ENCODE measurements at places on chromosomes 2 and 18.

DNA sequence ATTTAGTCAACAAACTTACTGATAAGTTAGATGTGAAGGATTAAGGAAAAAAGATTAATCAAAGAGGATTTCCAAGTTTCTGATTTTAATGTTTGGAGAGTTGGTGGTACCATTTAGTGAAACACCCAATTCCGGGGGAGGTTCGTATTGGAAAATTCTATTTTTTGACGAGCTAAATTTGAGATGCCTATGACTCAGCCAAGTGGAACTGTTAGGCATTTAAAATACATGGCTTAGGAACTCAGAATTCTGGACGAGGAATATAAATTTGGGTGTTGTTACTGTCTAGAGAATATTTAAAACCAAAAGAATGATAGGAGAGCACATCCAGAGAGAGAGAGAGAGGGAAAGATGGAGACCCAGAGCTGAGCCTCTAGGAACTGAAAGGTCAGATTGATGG lies 103.6 kb downstream of the TMX3 start:
- no peak for DNase-seq

- peak; percentile 98 for DNase-seq
Observed at GRCh38 chr2:188975497-188976102, 1.4 kb downstream of the COL3A1 start.

- peak; percentile 80 for DNase-seq
Observed at GRCh38 chr2:160109939-160110673, 47.7 kb upstream of the PLA2R1 start.

DNA sequence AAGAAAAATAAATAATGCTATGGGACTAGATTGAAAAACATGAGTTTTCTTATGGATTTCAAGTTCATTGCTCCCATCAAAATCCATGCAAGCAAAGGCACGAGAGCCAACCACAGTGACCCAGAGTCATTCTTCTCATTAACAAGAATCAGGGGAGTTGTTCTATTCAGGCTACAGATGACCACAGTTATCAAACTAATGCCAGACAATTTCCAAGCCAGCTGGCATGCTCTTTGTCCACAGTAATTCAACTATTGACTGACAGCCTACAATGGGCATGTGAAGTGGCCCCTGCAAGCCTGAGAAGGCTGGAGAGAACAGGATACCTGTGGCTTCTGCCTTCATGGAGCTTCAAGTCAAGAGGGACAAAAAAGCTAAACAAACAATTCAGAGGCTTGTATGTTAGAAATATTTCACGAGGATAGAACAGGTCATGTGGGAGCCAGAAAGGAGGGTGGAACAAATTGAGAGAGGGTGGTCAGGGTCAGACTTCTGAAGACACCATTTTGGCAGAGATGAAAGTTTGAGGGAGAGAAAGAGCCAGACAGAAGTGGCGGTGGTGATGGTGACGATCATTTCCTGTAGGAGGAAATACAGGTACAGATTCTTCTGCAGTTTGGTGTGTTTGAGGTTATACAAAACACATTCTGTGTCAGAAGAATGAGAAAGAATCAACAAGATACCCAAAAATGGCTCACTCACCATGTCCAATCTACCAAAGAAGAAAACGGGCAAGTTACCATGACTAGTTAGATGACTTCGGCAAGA lies 732.4 kb downstream of the RNF144A start:
- no peak for DNase-seq

GRCh38 chr2:144774809-144775208 lies 254.9 kb upstream of the ZEB2 start:
- DNase-seq, result no peak

DNA sequence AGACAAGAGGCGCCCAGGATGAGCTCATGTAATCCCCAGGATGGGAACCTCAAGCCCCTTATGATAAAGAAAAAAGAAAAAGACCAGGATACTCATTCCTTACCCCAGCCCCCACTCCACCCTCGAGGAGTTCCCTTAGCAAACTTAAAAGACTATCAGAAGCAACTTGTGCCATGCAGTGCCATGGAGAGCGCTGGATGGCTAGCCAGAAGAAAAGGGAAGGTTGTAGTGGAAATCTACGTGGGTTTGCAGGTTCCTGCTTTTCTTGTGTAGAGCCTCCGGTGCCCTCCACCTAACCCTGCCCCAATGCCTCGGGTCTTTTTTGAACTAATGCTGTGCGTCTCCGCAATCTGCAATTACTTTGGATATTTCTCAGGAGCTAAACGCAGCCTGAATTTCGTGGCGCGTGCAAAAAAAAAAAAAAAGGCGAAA lies 16.2 kb upstream of the BCL11A start:
- DNase-seq, result no peak

GRCh38 chr2:36734304-36734703 lies 37.8 kb downstream of the VIT start:
- DNase-seq, result no peak

- peak; percentile 62 for DNase-seq
Observed at GRCh38 chr2:38147333-38148121, 71.6 kb upstream of the CYP1B1 start.

DNA sequence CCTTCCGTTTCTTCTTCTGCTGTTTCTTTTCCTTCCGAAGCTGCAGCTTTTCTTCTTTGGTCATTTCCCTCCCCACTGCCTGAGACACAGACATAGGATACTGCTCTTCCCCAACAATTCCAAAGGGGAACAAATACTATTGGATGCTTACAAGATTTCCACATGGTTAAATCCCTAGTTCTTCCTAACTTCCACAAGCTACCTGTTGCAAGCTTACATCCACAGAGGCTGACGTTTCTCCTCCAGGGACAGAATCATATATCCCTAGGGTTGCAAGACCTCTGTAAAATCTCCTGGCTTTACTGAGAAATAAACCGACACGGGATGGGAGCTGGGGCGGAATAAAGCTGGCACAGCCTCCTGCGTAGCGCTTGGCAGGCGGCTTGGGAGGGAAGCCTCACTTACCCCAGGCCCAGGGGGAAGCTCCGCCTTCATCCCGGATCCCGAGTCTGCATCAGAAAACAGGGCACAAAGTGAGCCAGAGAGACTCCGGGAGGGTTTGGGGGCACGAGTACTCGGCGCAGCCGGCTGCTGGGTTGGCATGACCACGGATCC lies 590 bp downstream of the EIF2B4 start:
- peak; percentile 44 for DNase-seq

GRCh38 chr2:223896833-223897311 lies 48.3 kb downstream of the WDFY1 start:
- no peak for DNase-seq

- DNase-seq, result no peak
Observed at GRCh38 chr2:237651761-237652160, 24.4 kb downstream of the LRRFIP1 start.

GRCh38 chr2:120013597-120014223 lies 833 bp downstream of the EPB41L5 start:
- DNase-seq, result no peak
